ENCODE measurements at places on chromosomes 6 and 20.

DNA sequence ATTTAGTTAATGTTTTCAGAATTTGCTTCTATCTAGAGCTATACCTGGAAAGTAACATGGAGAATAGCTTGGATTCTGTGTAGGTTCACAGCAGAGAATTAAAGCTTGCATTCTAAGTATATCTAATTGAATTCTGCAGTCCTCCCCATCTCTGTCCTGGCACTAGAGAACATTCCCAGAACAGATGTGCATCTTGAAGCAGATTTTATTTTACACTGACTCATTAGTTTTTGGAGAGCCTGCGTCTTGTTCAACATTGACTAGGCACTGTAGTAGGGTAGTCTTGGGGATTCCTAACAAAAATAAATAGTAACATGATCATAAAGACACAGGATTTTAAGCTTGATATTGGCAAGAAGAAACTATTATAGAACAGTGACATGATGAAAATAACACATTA is 36.2 kb upstream of the BAG2 start:
- DNase-seq: no peak

- DNase-seq: no peak
These were observed 19.2 kb downstream of the C6orf62 start for GRCh38 chr6:24699521-24700359.

GRCh38 chr20:14441201-14441600 is 103.8 kb upstream of the FLRT3 start:
- no peak for DNase-seq

DNA sequence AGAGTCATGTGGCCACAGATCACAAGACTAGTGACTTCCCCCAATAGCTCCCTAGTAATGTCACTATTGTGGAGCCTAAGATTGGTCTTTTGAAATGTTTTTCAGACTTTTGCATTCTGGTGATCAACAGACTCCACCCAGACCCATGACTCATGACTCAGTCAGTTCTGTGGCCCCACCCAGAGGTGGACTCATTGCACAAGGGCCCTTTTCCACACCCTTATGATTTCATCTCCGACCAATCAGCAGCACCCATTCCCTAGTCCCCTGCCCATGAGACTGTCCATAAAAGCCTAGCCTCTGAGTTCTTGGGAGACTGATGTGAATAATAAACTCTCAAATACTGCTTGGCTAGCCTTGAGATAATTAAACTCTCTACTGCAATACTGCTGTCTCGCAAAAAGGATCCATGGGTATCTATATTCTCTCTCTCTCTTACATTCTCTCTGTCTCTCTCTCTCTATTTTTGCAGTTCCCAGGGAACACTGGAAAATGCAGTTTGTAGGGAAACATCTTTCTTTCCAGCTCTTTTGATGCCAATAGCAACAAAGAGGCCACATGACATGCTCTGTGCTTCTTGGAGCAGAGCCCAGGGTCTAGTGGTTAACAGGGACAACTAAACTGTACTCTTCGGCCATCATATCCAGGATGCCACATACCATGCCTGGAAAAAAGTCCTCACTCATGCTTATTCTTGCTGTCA is 71.3 kb upstream of the IYD start:
- no peak for DNase-seq

DNA sequence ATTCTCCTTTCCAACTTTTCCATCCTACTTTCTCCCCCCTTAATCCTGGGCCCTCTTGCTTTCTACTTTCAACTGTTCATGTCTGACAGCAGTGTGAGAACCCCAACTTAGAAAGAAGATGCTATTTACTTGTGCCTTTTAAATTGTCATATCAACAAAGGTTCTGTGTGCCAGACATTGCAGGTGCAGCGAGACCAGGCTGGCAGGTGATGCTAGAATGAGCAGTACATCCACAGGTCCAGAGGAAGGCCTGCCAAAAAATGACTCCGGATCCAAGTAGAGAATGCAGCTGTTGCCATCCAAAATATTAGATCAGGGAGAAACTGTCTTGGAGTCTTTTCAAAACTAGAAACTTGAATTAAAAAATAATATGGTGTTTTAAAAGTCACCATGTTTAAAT is 510.5 kb downstream of the LMBRD1 start:
- DNase-seq: no peak

Measured in CD4-positive, alpha-beta T cell treated with Interleukin-17A for 1 hour (primary cell).